ENCODE measurements at places on chromosomes 2 and 18.

- DNase-seq = no peak
These were observed 39.3 kb downstream of the SNTG2 start for GRCh38 chr2:989781-990467.

GRCh38 chr2:143786026-143786765, 657.0 kb downstream of the ARHGAP15 start:
- no peak for DNase-seq

DNA sequence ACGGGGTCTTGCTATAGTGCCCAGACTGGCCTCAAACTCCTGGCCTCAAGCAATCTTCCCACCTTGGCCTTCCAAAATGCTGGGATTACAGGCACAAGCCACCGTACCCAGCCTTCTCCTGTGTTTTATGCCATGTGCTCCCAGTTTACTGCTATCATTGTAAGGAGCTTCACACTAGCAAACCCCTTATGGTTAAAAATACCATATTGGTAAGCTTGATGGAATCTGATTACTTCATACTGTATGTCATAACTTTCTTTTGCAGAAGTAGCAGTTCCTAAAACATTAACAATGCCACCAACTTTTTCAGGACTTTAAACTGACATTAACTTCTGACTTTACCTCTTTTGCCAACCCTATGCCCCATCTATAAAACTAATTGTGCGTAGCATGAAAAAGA, 36.2 kb downstream of the HAT1 start:
- no peak for DNase-seq

- no peak for DNase-seq
These were observed 68.4 kb downstream of the ID2 start for GRCh38 chr2:8750221-8750620.

GRCh38 chr18:10101729-10102128, 187.9 kb downstream of the VAPA start:
- no peak for DNase-seq

GRCh38 chr2:129829588-129829987, 149.9 kb upstream of the RAB6C start:
- no peak for DNase-seq

DNA sequence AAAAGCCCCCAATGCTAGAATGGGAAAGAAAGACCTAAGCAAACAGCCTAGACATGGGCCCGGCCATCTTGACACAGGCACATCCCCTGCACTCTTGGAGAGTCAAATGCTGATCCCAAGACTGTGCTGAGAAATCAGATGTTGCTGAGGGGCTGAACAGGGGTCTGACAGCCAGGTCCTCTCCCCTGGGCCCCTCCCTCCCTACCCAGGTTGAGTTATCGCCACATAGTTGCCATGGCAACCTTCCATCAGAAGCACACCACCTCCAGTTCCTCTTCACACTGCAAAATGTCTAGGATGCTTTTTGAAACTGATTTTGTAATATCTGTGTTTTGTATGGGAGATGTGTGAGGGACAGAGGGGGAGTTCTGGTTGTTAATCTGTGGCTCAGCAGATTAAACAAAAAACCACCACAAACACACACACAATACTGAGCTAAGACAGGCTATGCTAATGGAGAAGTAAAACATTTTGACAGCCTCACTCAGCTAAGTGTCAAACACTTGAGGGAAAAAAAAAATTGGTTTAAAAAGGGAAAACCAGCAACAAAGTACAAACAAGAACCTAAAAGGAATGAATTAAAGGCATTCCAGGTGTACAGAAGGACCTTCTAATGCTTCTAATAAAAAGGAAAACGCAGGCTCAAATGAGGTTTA, 88.2 kb downstream of the TMEM163 start:
- DNase-seq = no peak

DNA sequence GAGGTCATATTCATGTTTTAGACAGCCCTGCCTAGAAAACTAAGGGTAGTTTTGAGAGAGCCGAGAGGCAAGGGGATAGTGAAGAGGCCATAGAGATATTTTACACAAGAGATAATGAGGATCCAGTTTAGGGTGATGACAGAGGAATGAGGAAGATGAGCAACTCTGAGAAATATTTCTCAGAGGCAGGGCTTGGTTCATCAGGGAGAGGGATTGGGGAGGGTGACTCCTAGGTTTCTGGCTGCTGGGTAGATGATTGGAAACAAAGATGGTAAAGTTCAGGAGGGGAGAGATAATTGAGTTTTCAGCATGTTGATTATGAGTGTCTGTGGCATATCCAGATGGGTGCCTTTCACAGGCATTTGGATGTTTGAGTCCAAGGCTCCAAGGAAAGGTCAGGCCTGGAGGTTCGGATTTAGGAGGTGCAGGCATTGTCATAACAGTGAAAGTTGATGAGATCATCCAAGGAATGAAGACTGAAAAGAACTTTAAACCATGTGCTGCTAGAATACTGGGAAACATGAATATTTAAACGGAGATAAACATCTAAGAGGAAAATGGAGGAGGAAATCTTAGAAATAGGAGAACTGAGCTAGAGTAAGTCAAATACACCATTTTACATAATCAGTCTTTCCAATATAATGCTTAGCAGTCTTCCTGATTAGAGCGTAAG, 7.4 kb downstream of the MYL12B start:
- no peak for DNase-seq

GRCh38 chr2:147045113-147045512, 799.7 kb upstream of the ACVR2A start:
- DNase-seq = no peak

DNA sequence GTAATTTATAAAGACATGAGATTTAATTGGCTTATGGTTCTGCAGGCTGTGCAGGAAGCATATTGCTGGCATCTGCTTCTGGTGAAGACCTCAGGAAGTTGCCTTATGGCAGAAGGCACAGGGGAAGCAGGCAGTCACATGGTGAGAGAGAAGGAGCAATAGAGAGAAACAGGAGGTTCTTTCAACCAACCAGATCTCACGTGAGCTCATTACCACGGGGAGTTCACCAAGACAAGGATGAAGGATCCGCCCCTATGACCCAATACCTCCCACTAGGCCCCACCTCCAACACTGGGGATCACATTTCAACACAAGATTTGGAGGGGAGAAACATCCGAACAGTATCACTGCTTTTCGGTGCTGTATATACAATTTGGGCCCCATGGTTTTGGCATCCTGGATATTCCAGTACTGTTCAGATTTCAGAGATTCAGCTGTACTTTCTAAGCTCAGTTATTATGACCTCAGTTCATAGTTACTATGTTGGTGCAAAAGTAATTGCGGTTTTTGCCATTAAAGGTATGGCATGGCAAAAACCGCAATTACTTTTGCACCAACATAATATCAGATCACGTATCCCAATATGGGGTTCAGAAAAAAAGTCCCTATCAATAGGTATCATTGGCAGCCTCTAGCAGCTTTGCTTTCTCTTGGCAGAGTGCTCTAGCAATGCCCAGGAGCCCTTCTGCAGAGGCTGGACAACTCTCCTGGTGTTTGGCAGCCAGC, 189.6 kb upstream of the SIX3 start:
- no peak for DNase-seq

DNA sequence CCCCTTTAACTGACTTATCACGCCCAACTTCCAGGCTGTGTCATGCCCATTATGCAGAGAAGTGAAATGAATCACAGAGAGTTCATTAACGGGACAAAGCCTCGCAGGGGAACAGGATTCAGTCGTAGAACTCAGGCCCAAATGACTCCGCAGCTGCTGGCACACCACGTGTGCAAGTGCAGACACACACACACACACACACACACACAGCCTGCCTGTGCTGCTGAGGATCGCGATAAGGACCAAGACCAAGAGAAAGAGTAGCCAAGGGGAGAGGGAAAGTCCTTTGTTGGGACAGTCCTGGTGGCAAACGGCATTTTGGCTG, 90.0 kb upstream of the TAF1B start:
- peak; percentile 66 for DNase-seq

- DNase-seq = no peak
These were observed 101.9 kb downstream of the NOL4 start for GRCh38 chr18:34122724-34123334.

DNA sequence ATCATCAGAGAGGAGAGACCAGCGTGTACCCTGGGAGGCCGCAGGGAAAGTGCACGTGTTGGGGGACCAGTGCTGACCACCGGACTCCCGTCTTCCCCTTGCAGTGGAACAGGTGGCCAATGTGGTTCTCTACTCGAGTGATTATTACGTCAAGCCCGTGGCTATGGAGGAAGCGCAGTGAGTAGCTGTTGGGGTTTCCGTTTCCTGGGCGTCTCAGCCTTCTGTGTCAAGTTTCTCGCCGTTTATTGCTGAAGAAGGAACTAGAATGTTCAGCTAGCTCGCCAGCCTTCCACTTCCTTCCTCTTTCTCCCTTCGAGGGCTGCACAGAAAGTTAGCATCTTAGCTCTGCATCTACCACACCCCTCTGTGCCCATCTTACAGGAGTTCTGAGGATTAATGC, 22.8 kb upstream of the DGKD start:
- peak; percentile 92 for DNase-seq

DNA sequence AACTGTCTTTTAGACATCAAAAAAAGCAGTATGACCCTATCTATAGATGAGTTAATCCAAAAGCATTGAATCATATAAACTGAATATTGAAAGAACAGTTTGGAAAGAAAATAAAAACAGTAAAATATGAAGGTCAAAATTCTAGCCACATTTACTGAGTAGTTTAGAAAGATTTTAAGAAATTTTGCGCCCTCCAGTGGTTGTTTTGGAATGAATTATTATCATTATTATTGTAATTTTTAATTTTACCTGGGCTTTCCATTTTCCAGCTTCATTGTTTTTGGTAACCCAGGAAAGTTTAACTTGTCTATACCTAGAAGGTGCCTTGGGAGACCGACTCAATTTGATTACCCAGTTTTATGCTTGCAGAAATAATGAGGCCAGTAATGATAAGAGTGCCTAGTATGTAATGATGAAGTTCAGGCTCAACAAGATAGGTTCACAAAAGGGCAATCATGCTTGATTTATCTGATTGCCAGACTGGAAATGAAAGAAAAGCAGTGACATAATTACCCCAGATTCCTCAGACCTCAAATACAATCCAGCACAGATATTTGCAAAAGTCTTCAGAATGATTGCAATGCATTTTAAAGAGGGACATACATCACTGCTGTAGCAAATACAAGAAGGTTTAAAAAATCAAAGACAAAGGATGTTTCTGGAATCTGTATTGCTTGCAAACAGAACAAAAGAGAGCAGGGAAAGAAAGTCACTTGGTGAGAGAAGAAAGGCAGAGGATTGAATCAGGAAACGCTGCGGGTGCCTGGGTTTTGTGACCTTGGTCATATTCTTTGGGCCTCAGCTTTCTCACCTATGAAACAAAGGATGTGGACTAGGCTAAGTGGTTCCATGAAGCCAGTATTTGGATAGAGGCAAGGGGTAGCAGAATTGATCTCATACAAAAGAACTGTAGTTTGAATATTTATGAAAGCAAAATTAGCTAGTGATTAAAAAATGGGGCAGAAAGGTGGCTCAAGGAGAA, 153.8 kb downstream of the MAP2 start:
- no peak for DNase-seq

DNA sequence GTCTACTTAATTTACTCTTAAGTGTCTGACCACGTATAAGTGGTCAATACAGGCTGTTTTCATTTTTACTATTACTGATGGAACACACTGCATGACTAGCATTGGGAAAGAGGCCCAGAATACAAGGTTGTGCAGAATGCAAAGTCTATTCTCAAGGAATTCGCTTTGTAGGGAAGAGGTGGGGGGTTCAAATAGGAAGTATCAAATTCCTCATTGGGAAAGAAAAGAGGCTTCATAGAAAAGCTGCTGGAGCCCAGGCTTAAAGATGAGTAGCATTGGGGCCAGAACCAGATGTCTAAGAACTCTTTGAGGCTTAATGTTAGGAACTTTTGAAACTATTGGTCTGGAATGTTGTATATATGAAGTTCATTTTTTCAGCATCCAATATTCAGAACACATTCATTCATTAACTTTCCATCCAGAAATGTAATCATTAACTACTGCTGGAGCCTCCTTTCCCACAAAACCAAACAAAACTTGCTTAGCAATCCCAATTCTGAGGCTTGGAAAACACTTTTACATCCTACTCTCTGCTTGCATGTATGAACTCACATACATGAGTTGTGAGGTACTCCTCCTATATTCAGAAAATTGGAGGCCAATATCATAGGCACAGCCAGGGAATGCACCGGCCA, 994 bp upstream of the LRATD1 start:
- DNase-seq = no peak

GRCh38 chr2:86825036-86825692, 34.5 kb upstream of the CD8A start:
- DNase-seq = no peak

DNA sequence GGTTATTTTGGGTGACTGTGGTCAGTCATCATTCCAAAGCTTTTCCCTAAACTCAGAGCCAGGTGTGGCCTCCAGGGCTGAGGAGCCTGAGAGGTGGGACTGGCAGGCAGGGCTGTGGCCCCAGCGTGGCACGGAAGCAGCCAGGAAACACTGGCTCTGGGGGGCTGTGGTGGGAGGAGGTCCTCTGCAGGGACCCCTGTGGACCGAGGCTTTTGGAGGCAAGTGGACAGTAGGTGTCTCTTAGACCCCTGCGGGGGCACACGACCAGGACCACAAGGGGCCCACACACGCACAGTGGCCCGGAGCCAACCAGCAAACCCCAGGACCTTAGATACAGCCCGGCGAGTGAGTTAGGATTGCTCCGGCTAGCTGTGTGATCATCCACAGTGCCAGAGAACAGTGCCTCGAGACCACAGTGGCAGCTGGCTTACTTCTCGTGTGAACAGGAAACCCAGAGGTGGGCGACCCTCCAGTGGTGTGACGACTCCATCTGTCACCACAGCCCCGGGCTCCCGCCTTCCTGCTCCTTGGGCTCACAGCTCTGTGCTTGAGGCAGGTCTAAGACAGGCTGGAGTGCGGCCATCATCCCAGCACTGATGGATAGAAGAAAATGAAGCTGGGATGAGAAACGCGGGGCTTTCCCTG, 1.6 kb upstream of the RTP5 start:
- no peak for DNase-seq

DNA sequence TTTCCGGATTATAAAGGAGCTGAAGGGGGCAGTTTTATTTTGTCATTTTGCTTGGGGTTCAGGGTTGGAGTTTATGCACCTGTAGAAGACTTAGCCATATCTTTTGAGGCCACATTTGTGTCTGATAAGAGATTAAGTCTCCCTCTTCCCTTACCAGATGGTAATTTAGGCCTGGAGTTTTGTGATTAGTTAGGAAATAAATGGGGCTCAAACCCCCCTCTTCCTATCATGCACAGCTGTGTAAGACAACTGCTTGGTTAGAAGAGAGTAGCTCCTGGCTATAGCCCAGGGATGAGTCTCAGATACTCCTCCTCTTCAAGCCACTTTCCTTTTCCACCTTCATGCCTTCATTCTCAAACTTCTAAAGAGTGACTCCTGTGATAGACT, 802 bp upstream of the SAP130 start:
- no peak for DNase-seq

- no peak for DNase-seq
These were observed 4.2 kb upstream of the AP1S3 start for GRCh38 chr2:223841436-223842190.

GRCh38 chr2:232888099-232888836, 18.2 kb downstream of the SNORC start:
- DNase-seq = peak; percentile 32

DNA sequence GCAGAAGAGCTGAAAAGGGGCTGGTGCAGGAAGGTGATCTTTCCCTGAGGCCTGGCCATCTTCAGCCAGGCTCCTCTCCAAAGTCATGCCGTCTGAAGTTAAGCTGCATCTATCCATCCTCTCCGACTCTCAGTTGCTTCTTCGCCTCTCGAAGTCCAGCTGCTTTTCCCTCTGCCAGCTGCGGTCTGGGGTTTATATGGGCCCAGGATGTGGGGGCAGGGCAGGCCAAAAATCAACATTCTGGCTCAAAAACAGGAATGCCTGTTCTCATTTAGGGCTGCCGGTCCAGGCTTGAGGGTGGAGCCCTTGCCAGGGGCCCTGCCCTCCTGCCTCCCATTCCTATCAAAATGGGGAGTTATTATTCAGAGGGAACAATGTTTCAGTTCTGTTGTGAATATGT, 31.2 kb downstream of the CREG2 start:
- no peak for DNase-seq

Measured in lower leg skin (tissue), 4 donors.